ENCODE measurements at places on chromosomes 4 and X. TPM values are rescaled to one million over a fixed set of nuclear protein-coding genes. Genes with fewer than 3 reads are reported as not detected.

Gene GDPD2
- total RNA-seq, result not detected

Gene PABPC1L2B
- not detected for total RNA-seq

Gene STAP1
- total RNA-seq, result 3.7 TPM

Gene ARAF
- total RNA-seq, result 97.3 TPM

Gene TMEM187
- 2.0 TPM for total RNA-seq

Gene PPP1R2C
- not detected for total RNA-seq

Gene IL13RA1
- 0.40 TPM for total RNA-seq

Gene PYURF
- 73.1 TPM for total RNA-seq

Gene SH2D1A
- 27.5 TPM for total RNA-seq

Gene GCNA
- total RNA-seq, result 1.7 TPM

Gene TRAM1L1
- not detected for total RNA-seq

All from activated T-cell treated with anti-CD3 and anti-CD28 coated beads, Interleukin-2, amount 50 U/mL, for 4 hours (primary cell).